AG04450 (cell line): ENCODE measurements at places on chromosomes 12 and 14. TPM values are rescaled to one million over a fixed set of nuclear protein-coding genes. Genes with fewer than 3 reads are reported as not detected.

DNA sequence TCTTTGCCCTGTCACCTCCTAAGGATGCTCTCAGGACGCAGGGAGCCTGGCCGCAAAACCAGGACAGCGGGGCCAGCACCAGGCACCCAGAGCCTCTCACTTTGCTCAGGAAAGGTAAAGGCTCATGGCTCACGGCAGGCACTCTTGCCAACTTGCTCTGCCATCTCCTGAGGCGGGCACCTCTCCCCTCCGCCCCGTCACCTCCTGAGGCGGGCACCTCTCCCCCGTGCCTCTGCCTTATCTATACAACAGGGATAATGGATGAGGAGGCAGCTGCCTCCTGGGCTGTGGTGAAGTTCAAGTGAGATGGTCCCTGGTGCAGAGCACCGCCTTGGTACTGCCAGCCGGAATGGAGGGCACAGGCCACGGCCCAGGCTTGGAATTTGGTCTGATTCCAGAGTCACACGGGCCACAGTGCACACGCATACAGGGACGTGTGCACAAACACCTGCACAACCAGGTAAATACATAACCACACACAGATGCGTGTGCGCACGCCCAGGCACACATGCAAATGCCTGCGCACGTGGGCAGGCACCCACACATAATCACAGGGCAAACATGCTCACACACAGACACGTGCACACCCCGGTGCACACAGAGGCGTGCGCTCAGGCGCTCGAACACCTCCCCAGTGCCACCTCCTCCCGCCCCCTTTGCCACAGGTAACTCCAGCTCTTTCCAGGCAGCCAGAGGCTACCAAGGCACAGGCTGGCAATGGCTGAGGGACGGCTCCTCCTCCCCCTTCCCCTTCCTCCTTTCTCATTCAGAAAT lies 11.6 kb downstream of the DEGS2 start:
- no peak for DNase-seq

- no peak for DNase-seq
Measured at GRCh38 chr12:17134315-17134714, 528.4 kb upstream of the LMO3 start.

- no peak for DNase-seq
Measured at GRCh38 chr14:75259510-75259855, 19.1 kb upstream of the FOS start.

- no peak for DNase-seq
Measured at GRCh38 chr12:80413462-80413861, 30.6 kb upstream of the PTPRQ start.

GRCh38 chr12:89936631-89937030 lies 228.0 kb upstream of the ATP2B1 start:
- no peak for DNase-seq

DNA sequence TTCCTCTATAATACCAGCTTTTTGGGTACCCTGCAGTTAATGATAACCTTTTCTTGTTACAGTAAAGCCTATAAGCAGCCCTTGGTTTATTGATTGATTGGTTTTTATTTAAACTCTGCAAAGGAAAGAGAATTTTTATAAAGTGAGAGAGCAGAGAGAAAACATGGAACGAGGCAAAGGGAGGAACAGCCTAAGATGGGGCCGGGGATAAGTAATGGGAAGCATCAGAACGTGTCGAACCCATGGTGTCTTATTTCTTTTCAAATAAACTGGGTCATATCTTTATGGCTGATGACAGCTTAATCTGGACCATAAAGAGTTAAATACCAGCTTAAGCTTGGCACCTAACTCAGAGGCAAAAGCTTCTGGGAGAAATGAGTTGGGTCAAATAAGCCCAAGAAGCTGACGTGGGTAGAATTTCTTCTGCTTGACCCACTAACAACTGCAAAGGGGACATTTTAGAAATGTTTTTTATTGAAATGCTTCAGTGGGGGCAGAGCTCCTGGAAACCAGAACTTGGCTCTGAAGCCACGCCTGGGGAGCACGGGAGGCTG lies 12.0 kb upstream of the C14orf93 start:
- no peak for DNase-seq

GRCh38 chr12:9636851-9637206 lies 29.1 kb upstream of the KLRB1 start:
- no peak for DNase-seq

GRCh38 chr12:71220260-71220659 lies 62.5 kb upstream of the TSPAN8 start:
- DNase-seq, result no peak

- DNase-seq, result no peak
Measured at GRCh38 chr14:92417759-92418158, 94.8 kb downstream of the SLC24A4 start.

DNA sequence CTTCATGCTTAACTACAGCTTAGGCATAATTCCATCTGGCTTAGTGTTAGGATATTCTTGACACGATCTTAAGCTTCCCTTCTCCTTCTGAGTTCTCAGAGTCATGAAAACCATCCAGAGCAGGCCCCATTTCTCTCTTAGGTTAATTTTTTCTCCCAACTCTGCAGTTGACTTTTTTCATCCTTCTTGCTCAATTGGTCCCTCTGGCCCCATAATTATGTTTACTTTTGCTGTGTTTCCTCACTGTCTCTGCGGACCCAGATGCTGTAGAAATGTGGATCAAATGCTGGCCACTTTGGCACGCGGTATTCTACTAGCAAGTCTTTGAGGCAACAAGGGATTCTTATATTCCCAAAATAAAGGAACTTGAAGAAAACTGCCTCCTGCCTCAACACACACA lies 9.5 kb downstream of the TMEM132C start:
- no peak for DNase-seq

DNA sequence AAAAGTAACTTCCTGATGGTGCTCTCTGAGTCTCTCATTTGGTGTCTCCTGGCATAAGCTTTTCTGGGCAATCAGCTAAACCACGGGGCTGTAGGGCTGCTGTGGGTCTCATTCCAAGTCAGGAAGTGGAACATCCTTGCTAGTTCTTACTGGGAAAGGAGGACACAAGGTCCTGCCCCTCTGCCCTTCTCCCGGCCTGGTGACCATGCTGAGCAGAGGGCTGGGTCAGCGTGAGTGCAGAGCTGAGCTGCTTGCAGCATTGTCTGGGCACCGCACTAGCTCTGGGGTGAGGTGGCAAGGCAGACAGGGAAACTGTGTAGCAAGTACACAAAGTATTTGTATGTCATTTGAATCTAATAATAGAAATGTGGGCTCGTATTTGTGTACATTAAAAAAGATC lies 45.0 kb upstream of the ASPG start:
- DNase-seq, result no peak

DNA sequence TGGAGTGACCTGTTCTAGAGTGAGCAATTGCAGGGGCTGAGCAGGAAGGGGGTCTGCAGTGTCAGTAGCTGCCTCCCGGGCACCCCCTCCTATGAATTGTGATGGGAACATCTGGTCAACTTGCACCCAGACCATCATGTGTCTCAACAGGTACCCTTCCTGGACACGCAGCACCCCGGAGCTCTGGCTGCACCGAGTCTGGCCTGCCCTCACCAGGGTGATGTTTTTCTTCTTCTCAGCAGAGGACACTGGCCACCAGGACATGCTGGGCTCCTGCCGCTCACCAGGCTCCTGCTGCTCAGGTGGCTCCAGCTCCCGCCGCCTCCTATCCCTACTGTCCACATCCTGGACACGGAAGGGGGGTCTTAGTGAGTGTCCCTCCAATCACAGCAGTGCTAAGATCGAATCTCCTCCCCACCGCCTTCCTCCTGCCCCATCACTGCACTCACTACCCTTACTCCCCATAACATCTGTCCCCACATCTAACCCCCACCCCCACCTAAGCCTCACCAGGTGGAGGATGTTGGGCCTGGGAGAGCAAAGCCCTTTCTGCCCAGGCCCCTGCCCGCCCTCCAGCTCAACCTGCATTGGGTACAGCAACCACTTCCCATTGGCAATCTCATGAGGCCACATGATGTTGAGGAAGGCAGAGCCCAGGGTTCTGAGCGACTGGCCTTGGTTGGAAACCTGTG lies 14.9 kb downstream of the ITGA7 start:
- DNase-seq, result no peak

DNA sequence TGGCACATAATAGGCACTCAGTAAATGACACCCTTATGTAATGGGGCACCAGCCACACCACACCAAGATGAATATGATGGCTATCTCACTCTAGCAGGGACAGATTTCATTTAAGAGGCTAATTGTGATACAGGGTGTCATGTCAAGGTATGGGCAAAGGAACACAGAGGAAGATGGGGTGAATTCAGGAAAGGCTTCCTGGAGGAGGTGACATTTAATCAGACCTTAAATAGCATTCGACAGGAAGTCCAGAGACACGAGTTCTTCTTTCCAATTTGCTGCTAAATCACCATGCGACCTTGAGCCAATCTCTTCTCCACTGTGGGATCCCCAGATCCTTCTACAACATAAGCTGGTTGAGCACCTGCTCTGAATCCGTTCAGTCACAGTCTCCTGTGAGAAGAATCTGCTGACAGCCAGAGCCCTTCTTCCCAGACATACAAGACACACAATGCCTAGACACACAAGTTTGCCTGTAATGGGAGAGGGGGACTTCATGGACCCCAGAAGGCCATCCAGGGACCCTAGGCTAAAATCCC lies 1.5 kb upstream of the DTX1 start:
- no peak for DNase-seq

DNA sequence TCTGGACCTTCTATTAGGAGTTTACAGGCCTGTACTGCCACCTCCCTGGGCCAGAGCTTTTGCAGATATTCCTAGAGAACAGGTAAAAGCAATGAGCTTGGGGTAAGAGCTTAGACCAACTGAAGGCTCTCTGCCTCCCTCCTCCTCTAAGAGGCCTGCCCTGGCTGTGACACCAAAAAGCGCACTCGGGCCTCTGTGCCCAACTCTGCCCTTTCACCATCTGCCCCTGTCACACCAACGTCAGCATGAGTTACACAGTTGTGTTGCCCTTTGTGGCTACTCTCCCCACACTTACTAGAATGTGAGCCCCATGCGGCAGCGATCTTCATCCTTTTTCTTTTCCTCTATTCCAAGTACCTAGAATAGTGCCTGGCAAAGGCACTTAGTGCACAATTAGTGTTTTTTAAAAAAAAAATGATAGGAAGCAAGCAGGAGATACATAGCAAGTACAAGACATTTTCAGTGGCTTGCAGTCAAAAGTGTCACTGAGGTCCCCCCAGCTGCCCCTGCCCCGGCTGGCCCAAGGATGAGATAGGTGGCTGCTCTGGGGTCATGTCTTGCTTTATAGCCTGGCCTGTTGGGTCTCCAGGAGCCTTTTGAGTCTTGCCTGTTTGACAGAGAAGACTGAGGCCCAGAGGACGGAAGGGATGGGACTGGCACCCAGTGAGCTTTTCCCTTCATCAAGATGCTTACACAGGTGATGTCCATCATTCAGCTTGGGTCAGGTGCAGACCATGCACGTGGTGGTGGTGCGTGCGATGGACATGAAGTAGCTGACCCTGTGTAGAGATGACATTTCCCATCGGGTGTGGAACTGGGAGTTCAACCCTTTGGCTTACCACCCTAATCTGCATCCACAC lies 12.5 kb downstream of the CKB start:
- no peak for DNase-seq

- DNase-seq, result no peak
Measured at GRCh38 chr12:63319386-63319785, 168.4 kb upstream of the AVPR1A start.

Gene SLC4A8
- polyA plus RNA-seq, result 6.6 and 6.9 TPM in 2 replicates

Gene RDH5
- 4.9 and 5.2 TPM in 2 replicates for polyA plus RNA-seq

Gene PGAM5
- 8.9 and 15.1 TPM in 2 replicates for polyA plus RNA-seq

Gene MSI1
- not detected in 2 replicates for polyA plus RNA-seq

Gene POU6F1
- polyA plus RNA-seq, result 3.1 and 4.2 TPM in 2 replicates

Gene TTC9
- 0.02 and 0.04 TPM in 2 replicates for polyA plus RNA-seq

Gene KLHDC1
- polyA plus RNA-seq, result 0.63 and 1.2 TPM in 2 replicates
